ENCODE measurements at places on chromosomes 3 and 15.
A peak's percentile ranks its signal among the peaks of the same experiment; 100 is the strongest.

DNA sequence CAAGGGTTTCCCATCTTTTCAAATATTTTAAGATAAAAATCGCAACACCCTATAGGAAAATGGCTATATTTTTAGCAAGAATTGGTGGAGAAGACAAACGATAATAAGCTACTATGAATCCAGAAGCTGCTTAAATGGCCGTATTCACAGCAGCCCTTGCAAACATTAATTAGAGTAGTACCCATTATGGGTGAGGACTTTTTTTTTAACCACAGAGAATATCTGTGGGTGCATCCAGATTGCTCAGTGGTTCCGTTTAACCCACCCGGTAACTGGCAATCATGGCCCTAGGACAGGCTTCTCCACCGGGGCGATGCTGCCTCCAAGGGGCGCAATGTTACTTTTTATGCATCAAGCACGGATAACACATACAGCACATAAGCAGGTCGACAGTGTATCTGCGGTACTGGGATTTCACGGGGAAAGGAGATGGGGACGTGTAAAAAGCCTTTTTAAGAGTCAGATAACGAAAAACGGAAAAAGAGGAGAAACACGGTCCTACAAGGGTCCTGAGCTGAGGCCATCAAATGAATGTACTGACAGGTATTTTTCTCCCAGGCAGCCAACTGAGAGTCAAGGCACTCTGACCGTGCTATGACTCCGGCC is 968 bp upstream of the TMEM266 start:
- DNase-seq = no peak

DNA sequence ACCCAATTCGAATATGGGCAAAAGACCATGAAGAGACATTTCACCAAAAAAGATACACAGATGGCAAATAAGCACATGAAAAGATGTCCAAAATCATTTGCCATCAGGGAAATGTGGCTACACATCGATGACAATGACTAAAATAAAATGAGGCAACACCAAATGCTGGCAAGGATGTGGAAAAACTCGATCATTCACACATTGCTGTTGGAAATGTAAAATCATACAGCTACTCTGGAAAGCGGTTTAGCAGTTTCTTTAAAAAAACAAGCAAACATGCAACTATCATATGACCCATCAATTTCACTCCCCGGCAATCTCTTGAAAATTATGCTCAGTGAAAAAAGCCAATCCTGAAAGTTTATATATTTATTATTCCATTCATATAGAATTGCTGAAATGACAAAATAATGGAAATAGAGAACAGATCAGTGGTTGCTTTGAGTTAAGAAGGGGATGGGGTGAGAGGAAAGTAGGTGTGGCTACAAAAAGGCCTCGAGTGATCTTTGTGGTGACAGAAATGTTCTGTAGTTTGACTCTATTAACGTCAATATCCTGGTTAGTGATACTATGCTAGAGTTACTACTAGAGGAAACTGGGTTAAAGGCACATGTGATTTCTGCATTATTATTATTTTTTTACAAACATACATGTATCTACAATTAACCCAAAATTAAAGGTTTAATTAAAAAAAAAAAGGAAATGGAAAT is 45.0 kb downstream of the DLG1 start:
- no peak for DNase-seq

DNA sequence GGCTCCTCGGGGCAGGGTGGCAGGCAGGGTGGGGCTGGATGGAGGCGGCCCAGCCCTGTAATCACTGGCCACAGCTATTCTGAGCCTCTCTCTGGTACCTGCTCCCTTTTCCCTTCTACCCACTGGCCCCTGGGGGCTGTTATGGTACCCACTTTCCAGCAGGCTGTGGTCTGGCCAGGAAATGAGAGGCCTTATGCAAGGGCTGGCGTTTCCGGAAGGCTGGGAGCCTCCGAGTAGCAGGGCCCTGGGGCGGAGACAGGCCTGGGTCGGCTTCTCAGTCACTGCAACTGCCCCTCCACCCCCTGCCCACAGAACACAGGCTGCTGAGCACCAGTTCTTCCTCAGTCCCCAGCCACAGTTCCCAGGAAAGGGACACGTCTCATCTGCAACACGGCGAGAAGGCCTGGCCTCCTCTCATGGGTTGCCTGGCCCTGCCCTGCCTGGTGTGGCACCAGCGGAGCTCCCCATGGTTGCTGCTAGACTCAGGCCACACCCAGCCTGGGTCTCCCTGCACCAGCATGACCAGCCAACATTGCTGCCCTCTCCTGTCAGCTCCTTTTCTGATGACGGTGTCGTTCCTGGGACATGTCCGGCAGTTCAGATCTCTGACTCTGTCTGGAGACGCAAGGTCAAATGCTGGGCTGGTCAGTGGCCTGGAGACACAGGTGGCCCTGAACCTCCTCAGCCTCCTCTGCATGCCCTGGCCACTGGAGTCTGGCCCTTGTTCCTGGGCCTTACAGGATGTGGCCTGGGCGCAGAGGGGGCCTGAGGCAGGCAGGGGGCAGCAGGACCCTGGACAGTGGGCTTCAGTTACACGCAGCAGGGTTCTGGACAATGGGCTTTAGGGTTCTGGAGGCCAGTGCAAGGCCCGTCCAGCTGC is 6.5 kb downstream of the CHST13 start:
- no peak for DNase-seq

DNA sequence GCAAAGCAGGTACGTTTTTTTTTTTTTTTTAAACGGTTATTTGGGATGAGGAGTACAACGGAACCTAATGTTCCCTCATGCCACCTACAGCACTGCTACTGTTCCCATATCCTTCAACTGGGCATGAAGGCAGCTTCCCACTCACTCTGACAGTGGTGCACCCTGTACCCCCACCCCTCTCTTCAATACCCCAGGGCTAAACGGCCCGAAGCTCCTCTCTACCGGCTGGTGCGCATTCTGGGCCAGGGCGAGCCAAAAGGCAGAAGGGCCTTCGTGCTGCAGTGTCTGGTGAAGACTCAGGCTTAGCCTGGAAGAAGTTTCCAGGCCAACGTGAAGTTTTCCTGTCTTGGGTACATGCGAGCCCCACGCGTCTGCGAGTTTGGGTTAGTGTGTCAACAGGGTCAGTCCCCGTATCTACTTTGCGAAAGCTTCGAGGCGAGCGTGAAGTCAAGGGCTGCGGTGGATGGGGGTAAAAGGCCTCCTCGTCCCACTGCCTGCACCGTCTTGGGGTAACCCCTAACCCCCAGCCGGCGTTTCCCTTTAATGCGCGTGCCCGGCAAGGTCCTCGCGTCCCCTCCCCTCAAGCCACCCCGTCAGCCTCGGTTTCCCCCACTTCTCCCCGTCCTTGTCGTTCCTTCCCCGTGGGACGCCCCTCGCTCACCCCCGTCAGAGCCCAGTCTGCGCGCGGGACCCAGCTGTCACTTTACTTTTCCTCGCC is 765 bp upstream of the UBE2E2 start:
- DNase-seq = peak; percentile 16

Measured in activated gamma-delta T cell treated with anti-CD3 and anti-CD28 coated beads, Interleukin-2, amount 50 U/mL, for 16 hours (primary cell).